ENCODE measurements at places on chromosomes 1 and 21.

GRCh38 chr1:32361674-32362473, 411 bp downstream of the FAM229A start:
- DNase-seq = no peak

- no peak for DNase-seq
Measured at GRCh38 chr1:67978890-67979516, 71.4 kb downstream of the DIRAS3 start.

- no peak for DNase-seq
Measured at GRCh38 chr1:240947438-240948224, 335.7 kb upstream of the GREM2 start.

- no peak for DNase-seq
Measured at GRCh38 chr1:101683561-101683960, 313.2 kb downstream of the OLFM3 start.

GRCh38 chr1:108732398-108732797, 14.1 kb upstream of the STXBP3 start:
- DNase-seq = no peak

DNA sequence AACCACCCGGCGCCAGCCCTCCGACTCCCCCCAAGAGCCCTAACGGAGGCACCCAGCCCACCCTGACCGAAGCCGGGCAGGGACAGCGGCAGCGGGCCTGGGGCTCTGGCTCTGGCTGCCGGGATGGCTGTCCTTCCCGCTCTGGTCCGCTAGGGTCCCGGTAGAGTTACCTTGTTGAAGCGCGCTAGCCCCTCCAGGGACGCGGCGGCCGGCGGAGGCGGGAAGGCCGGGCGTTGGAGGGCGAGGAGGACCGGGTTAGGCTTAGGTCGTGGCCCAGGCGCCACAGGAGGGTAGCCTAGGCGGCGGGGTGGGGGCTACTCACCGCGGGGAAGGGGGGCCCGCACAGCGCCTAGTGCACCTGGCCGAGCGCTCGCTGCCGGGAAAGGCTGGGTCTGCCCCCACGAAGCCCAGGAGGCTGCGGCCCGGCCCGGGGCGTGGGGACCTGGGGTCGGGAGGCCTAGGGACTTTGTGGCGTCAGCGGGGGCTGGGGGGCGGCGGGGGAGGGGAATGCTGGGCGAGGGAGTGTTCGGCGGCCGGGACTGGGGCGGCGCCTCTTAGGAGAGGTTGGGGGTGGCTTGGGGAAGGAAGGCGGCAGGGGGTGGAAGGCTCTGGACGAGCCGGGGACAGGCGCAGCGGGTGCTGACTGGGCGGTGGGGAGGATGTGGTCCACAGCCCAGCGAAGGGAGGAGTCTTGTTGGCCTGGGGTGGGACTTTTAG, at the start of gene TRIM17:
Gene TRIM17 (minus strand): TSS at position 645 of the 717 bp plus-strand sequence. CDS start 1,789 bp downstream, outside the sequence.
- DNase-seq = no peak

- DNase-seq = no peak
Measured at GRCh38 chr1:40781608-40781971, 2.0 kb upstream of the KCNQ4 start.

DNA sequence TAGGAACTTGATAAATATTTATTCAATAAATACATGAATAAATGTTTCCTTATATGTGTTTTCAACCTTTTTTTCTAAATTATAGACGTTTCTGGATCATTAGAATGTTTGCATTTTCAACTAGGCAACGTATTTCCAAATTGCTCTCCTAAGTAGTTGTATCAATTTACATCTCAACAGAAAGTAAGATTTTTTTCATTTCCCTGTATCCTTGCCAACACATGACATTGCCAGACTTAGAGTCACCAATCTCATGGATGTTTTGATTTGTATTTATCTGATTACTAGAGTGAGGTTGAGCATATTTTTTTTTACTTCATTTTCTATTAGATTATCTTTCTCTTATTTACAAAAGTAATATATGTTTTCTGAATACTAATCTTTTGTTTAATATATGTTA, 22.2 kb upstream of the SMG7 start:
- DNase-seq = no peak

GRCh38 chr1:202117898-202118371, 4.8 kb upstream of the GPR37L1 start:
- no peak for DNase-seq

GRCh38 chr1:87599569-87599968, 270.9 kb downstream of the LMO4 start:
- DNase-seq = no peak

DNA sequence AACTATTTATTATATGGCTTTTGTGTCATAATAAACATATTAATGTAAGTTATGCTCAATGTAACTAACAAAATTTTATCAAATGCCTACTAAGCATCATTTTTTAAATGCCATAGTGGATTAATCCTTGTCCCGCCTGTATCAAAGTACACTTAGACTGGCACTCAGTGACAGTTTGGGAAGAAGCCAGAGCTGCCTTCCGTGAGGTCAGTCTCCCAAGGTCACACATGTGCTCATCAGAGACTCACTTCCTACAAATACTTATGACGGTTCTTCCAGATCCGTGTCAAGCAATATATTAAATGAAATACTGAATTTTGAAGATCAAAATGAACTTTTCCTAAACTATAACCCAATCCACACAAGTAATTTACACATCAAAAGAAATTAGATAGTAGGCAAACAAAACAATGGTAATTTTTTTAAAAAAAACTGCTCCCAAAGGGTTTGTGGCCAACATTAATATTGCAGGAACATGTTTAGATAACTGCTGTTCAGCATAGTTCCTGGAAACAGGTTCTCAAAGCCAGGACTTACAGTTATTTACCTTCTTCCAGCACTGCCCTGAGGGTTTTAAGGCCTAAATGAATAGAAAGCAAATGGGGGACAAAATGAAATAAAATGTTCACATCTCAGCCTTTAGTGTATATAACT, 27.2 kb downstream of the WLS start:
- no peak for DNase-seq

DNA sequence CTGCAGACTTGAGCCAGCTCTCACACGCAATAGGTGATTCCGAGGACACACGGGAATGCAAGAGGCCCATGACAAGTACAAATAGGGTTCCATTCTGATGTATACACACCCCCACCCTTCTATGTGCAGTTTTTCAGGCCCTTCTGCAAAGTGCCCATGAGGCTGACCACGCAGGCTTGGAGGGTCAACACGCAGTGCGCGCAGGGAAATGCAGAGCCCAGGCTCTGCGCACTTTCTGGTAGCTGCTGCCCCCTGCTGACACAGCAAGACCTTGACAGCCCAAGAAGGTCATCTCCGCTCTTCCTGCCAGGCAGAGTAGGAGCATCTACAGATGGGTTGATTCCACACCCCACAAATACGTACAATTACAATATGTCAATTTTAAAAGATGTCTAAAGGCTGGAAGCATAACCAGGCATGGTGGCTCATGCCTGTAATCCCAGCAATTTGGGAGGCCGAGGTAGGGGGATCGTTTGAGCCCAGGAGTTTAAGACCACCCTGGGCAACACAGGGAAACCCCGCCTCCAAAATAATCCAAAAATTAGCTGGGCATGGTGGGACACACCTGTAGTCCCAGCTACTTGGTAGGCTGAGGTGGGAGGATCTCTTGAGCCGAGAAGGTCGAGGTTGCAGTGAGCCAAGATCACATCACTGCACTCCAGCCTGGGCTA, 18.5 kb downstream of the SH3BP5L start:
- DNase-seq = no peak

GRCh38 chr1:32250893-32251716, at the start of gene LCK:
Gene LCK (plus strand): TSS chr1:32251265. CDS start chr1:32274330, 23,065 bp downstream.
- no peak for DNase-seq

DNA sequence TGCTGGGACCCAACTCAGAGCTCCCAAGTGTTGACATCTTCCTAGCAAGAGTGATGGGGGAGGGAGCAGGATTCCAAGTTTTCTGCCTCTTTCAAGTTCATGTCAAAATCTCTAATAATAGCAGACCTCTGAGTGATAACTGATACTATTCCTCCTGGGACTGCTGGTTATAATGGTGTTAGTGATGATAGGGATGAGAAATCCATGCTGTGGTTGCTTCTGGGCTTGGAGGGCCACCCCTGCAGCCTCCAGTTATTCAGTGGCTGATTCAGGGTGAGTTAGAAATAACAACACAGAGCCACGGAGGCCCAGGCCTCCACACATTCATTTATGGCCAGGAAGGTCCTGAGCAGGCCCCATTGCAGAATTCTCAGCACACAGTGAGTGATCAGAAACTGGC, 40.6 kb upstream of the ARTN start:
- no peak for DNase-seq

DNA sequence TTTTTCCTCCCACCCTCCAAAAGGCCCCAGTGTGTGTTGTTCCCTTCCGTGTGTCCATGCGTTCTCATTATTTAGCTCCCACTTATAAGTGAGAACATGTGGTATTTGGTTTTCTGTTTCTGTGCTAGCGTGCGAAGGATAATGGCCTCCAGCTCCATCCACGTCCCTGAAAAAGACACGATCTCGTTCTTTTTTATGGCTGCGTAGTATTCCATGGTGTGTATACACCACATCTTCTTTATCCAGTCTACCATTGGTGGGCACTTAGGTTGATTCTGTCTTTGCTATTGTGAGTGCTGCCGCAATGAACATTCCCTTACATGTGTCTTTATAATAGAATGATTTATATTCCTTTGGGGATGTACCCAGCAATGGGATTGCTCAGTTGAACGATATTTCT, 177.8 kb downstream of the ETS2 start:
- no peak for DNase-seq

DNA sequence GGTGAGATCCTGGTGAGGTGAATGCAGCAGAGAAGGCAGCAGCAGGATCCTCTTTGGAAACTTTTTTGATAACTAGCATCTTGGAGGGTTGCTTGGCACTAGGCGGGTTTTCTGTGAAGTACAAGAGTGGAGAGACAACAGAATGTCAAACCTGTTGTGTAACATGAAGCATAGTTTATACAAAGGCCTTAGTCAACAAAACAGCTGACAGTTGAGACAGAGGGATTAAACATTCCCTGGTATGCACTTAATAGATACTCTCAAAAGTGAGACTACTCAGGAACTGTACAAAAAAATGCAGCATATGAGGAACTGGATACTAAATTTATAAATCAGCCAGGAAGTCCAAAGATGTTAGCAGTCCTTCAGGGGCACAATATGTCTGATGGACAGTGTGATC, 16.4 kb upstream of the CCDC17 start:
- no peak for DNase-seq

DNA sequence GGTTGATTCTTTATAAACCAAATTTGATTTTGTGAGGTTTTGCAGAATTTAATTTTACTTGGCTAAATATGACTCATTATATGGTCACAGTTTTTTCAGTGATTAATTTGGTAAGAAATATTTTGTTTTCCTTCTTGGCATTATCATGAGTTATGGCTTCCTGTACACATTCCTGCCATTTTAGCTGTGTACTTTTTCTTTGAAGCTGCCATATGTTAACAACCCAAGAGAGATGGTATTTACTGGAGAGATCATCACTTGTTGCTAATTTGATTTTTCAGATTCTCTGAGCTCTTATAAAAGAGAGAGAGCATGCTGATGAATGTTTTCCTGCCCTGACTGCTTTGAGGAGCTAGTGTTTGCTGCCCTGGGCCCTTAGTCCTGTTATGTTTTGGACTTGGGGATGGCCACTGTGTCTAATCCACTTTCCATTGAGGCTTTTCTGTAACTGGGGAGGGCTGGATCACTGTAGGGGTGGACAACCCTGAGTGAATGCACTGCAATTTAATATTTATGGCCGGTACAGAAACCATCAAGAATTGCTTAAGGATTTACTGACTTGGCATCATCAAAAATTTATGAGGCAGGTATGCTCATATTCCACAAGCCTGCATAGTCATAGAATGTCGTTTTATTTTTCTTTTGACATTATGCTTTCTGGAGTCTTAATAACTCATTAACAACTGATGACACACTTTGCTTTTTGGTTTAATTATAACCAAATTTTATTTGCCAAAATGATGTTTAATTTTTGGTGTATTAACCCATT, 200.9 kb downstream of the DISC1 start:
- peak; percentile 21 for DNase-seq

GRCh38 chr1:219441884-219442283, 171.0 kb downstream of the ZC3H11B start:
- DNase-seq = no peak

DNA sequence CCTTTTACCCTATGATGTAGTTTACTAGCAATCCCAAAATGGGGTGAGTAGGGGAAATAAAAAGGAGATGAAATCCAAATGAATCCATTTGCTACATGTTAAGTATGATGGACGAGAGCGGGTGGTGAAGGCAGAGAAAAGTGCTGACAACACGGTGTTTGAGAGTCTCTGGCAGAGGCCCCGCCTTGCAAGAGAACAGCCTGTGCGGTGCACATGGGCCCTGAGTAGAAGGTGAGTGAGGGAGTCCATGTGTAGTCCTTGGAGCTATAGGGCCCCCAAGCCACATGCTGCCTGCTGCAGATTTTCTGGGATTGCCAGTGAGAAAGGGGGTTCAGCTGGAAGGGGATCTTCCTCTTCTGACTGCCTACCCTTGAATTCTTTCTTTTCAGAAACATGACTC, 177.1 kb downstream of the TNR start:
- no peak for DNase-seq

DNA sequence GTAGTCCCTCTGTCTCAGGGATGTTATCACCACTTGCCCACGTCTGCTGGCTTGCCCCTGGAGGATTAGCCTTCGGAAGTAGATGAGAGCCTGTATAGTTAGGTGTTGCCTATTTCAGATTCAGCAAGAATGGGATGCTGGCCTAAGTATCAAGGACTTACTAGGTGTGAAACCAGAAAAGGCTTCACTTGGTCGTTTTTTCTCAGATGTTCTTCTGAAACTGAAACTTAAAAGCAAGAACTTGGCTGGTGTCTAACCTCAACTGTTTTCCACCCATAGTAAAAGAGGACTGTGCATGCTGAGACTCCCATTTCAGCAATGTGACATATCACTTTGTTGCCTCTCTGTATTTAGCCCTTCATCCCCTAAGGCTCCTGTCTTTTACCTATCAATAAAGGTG, 67.0 kb upstream of the LRRC53 start:
- no peak for DNase-seq

DNA sequence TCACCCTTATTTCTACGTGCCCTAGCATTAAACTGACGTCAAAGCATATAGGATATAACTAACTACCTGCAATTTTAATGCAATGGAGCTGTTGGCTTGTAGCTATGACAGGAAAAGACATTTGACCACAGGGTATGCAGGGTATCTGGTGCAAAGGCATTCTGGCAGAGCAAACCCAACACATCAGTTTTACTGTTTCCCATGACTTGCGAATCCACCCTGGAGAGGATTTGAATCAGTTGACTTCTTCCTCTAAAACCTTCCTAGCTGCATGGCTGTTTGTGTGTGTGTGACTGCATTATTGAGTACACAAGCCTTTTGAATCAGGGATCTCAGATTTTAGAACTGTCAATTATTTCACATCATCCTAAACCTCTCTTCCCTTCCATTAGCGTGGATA, 41.7 kb upstream of the SYT14 start:
- DNase-seq = no peak

- DNase-seq = no peak
Measured at GRCh38 chr1:74197255-74197654, 721 bp downstream of the LRRIQ3 start.

- DNase-seq = no peak
Measured at GRCh38 chr1:88608139-88608943, 75.7 kb upstream of the PKN2 start.

- no peak for DNase-seq
Measured at GRCh38 chr1:61089741-61090140, 7.4 kb downstream of the NFIA start.

Measured in keratinocyte (primary cell).